Lower leg skin (tissue), 4 donors: ENCODE measurements at places on chromosomes 7 and 10. TPM values are rescaled to one million over a fixed set of nuclear protein-coding genes. Genes with fewer than 3 reads are reported as not detected.
A peak's percentile ranks its signal among the peaks of the same experiment; 100 is the strongest.

- DNase-seq, result no peak
Measured at GRCh38 chr7:122416336-122416735, 111.8 kb upstream of the FEZF1 start.

DNA sequence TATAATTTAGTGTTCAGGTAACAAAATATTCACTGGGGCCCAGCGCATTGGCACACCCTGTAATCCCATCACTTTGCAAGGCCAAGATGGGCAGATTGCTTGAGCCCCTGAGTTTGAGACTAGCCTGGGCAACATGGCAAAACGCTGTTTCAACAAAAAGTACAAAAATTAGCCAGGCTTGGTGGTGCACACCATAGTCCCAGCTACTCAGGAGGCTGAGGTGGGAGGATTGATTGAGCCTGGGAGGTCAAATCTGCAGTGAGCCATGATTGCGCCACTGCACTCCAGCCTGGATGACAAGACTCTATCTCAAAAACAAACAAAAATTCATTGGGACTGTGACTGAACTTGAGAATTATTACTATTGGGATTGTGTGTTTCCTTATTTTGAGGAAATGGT lies 40.4 kb upstream of the TRUB1 start:
- no peak for DNase-seq

GRCh38 chr7:114910787-114911186 lies 11.1 kb upstream of the MDFIC start:
- no peak for DNase-seq

DNA sequence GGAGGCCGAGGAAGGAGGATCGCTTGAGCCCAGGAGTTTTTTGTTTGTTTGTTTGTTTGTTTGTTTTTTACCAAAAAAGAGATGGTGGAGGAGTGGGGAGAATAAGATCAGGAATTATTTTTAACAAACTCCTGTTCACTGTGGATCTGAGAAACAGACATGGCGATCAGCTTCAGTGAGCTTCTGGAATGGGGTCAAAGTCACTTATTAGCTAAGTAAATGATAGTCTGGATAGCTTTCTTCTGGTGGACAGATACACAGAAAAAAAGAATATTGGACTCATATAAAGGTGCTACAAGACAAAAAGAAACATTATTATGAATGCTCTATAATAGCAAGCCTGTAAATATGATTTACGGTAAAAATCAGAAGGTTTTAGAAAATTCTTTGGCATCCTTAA lies 85.1 kb downstream of the POU6F2 start:
- DNase-seq, result no peak

DNA sequence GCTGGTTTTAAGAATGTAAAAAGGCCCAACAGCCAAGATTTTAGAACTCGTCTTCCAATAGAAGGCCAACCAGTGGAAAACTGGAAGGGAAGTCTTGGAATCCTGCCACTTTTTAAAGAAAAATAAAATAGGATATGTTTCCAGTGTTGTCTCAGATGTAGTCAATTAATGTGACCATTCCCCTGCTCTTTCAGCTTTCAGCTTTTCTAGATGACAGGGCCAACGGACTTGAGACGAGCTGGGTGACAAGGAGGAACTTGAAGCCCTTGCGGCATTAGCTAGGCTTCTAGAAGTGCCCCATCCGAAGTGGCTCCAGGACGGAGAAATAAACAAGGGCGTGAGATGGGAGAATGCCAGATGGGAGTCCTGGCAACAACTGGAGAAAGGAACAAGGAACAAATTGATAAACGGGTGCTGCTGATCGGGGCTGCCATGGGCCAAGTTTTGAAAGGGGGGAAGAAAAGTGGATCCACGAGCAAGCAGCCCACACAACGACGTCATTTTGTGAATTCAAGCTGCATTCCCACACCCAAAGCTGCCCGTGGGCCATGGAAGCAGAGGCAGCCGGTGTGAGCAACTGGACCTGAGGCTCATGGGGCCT lies 42.3 kb downstream of the CTBP2 start:
- DNase-seq, result peak; percentile 43

- DNase-seq, result no peak
Measured at GRCh38 chr7:17558558-17559332, 260.3 kb downstream of the AHR start.

- DNase-seq, result no peak
Measured at GRCh38 chr10:58219875-58220274, 47.8 kb downstream of the IPMK start.

DNA sequence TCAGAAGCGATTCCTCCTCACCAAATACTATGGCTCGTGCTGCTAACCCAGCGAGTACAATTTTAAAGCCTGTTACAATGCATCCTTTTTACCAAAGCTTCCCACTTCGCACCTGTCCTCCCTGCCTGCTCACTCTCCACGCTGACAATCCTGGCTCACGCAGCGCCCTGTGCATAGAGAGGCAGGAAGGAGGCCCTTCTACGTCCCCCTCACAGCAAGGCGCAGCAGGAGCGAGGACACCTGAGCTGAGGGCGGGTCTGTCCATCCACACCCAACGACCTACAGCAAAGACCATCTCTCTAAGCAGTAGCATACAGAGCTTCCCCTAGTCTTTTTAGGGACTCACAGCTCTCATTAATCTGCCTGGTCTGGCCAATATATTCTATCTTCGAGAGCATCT lies 46.0 kb downstream of the MKI67 start:
- peak; percentile 60 for DNase-seq

GRCh38 chr10:76086761-76087639 lies 655.6 kb downstream of the LRMDA start:
- DNase-seq, result no peak

GRCh38 chr7:88200261-88200660 lies 19.6 kb downstream of the SRI start:
- DNase-seq, result no peak

DNA sequence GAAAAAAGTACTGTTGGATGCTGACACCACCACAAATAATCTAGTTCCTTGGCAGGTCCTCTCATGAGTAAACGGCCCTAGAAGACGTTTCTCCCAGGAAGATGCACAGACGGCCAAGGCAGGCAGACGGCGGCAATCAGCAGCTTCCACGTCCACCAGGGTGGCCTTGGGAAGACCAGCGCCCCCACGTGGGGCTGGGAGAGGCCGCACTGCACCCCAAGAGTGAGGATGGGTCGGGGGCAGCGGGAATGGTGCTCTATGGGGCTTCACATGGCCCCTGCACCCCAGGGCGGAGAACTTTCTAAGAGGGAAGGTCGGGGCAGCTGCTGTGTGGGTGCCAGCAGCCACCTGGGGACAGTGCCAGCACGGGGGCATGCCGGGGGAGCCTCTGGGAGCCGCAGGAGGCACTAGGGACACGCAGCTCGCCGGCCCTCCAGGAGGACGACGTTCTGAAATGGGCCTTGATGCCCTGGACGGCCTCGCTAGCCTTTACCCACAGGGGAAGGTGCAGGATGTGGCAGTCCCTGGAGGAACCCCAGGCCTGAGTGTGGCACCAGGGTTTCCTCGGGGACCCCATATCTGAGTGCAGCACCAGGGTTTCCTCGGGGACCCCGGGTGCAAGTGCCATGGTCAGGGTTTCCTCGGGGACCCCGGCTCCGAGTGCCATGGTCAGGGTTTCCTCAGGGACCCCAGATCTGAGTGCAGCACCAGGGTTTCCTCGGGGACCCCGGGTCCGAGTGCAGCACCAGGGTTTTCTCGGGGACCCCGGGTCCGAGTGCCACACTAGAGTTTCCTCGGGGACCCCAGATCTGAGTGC lies 539.9 kb downstream of the DNAJB6 start:
- DNase-seq, result no peak

DNA sequence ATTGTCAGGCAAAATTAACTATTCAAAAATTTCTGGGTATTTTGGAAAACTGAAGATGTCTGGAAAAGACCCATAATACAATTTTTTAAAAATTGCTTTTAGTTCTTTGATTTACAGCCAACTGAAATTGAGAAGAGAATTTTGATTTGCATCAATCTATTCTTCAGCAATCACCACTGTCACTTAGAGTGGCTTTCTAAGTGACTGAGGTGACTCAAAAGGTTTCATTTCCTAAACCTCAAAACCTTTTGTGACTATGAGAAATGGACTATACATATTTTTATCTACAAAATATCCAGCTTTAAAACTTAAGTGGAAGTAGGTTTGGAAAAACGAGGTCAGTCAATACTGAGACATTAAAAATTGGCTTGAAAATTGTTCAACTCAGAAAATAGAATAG lies 60.0 kb downstream of the ENO4 start:
- no peak for DNase-seq

DNA sequence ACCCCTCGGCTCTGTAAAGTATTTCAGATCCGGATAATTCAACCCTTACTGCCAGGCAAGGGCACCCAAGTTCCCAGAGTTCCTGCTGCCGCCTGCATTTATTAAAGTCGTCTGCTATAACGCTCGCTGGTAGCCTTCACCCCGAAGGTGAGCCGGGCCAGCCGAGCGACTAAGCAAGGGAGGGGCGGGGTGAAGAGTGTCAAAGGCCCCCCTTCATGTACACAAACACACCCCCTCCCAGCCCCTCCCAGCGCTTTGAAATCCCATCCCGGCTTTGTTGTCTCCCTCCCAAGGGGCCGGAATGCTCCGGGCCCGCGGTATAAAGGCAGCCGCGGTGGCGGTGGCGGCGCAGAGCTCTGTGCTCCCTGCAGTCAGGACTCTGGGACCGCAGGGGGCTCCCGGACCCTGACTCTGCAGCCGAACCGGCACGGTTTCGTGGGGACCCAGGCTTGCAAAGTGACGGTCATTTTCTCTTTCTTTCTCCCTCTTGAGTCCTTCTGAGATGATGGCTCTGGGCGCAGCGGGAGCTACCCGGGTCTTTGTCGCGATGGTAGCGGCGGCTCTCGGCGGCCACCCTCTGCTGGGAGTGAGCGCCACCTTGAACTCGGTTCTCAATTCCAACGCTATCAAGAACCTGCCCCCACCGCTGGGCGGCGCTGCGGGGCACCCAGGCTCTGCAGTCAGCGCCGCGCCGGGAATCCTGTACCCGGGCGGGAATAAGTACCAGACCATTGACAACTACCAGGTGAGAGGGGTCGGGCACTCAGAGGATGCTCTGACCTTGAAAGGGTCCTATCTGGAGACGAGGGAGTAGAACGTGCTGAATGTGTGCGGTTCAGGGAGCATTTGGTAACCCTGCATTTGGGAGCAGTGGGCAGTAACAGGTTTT lies at the start of gene DKK1:
DKK1 (plus strand) TSS at position 349 of the 889 bp plus-strand sequence; CDS start at position 503, 154 bp downstream.
- DNase-seq, result peak; percentile 61

DNA sequence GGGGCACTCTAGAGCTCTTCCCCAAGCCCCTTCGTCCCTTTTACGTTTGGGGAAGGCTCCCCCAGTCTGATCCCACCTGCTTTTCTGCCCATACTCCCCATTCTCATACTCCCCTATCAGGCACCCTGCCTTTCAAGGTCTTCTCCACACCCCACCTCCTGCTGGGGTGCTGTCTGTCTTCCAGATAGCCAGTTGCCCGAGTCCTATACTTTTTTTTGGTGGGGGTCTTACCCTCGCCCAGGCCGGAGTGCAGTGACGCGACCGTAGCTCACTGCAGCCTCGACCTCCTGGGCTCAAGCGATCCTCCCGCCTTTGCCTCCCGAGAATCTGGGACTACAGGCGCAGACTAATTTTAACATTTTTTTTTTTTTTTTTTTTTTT lies 775 bp upstream of the ABHD11 start:
- no peak for DNase-seq

DNA sequence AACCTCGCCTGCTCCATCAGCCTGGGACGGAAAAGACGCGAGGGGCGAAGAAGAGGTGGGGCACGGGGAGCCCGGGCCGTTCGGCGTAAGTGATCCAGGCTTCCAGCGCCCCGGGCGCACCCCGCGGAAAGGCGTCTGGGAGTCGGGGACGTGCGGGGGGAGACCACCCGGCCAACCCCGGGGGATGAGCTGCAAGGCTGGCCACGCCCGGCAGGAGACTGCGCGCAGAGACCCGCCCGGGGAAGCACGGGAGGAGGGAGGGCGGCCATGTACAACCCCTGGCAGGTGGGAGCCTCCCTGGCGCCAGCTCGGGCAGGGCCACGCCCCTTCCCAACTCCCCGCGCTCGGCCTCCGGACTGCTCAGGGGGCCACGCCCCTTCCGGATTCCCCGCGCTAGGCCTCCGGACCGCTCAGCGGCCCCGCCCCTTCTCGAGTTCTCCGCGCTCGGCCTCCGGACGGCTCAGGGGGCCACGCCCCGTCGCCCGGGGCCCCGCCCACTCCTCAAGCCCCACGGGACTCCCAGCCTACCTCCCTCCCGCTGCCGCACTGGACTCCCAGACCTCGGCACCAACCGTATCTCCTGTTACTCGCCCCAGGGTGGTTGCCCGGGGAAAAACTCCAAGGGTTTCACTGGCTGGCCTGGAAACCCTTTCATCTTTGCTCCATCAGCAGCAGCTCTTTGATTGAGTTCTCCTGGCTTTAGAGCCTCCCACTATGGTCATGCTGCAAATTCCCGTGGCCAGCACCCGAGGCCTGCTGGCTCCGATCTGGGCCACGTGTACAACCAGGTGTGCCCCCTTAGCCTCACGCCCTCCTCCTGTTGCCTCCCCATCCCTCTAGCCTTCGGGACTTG lies 284.4 kb downstream of the ZEB1 start:
- DNase-seq, result peak; percentile 94

- DNase-seq, result no peak
Measured at GRCh38 chr10:90317172-90317571, 540.7 kb downstream of the HTR7 start.

GRCh38 chr7:45655539-45655938 lies 81.4 kb downstream of the ADCY1 start:
- DNase-seq, result no peak

DNA sequence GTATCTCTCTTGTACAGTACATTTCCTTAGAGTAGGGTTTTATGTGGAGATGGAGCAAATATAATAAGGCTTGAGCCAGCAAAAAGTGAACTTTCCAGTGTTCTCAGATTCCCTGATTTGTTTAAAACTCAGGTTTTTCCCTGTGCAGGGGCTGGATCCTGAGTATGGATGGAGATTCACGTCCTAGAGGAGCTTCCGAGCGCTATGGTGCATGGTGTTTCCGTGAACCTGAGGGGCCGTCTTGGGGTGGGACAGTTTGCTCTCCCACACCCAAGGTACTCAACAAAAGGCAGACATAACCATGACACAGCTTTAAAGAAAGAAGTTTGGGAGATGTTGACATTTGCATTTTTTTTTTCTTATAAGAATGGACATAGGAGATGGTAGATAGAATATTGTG lies 122.5 kb downstream of the SEC23IP start:
- no peak for DNase-seq

Gene CCDC3
- 93.1 TPM for total RNA-seq

Gene IQUB
- not detected for total RNA-seq

Gene GAD2
- total RNA-seq, result not detected

Gene GRID2IP
- 0.69 TPM for total RNA-seq

Gene BTBD16
- 13.4 TPM for total RNA-seq

Gene C10orf90
- 5.4 TPM for total RNA-seq

Gene HACD1
- 2.7 TPM for total RNA-seq
